ENCODE measurements at places on chromosomes 6 and 20.
A peak's percentile ranks its signal among the peaks of the same experiment; 100 is the strongest.

GRCh38 chr6:160788806-160789205 lies 86.8 kb downstream of the PLG start:
- no peak for DNase-seq

DNA sequence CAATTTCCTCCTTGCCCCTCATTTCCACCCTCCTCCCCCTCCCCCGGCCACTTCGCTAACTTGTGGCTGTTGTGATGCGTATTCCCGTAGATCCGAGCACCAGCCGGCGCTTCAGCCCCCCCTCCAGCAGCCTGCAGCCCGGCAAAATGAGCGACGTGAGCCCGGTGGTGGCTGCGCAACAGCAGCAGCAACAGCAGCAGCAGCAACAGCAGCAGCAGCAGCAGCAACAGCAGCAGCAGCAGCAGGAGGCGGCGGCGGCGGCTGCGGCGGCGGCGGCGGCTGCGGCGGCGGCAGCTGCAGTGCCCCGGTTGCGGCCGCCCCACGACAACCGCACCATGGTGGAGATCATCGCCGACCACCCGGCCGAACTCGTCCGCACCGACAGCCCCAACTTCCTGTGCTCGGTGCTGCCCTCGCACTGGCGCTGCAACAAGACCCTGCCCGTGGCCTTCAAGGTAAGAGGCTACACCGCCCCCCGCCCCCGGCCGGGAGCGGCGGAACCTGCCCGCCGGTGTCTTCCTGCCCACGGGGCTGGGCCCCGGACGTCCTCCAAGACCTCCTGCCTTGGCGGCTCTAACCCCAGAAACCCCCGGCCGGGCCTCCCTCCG lies 44.9 kb upstream of the SUPT3H start:
- no peak for DNase-seq

- no peak for DNase-seq
These were observed 534.7 kb downstream of the PHF3 start for GRCh38 chr6:64170316-64170715.

DNA sequence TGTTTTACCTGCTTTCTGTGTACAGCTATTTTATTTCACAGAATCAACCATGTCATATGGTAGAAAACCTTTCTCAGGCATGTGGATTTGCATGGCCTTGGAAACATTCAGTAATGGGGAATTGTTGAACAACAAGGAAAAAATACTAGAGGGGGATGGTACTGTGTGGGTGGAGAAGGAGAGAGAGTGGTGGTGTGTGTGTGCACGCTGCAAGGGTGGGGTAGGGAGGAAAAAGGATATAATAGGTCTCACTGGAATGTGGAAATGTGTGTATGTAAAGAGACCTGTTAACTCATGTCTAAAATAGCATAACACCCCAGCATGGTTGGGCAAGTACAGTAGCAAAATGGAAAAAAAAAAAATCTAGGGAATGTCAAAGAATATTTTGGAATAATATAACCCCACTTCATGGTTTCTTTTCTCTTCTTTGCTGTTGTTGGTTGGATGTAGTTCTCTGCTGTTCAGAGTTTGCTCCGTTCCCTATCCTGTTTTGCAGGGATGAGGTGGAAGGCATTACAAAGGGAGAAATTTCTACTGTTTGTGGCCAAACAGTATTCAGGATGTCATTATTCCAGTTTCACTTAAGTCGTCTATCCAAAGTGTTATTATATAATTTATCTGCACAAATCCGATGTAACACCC lies 93.9 kb upstream of the CITED2 start:
- DNase-seq: no peak

DNA sequence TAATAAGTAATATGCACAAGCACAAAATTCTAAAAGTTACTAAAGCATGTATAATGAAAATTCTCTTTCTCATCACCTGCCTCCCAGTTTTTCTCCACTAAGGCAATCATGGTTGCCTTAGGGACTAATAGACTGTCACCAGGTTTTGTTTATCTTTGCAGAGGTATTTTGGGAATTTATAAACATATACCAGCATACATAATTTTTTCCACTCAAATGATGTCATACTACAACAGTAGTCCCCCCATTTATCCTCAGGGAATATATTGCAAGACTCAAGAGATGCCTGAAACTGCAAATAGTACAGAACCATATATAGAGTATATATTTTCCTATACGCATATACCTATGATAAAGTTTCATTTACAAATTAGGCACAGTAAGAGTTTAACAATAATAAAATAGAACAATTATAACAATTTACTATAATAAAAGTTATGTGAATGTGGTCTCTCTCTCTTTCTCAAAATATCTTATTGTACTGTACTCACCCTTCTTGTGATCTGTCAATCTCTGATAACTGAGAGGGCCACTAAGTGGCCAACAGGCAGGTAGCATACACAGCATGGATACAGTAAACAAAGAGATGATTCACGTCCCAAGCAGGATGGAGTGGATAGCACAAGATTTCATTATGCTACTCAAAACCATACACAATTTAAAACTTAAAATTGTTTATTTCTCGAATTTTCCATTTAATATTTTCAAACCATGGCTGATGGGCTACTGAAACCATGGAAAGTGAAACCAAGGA lies 19.7 kb downstream of the RBL1 start:
- no peak for DNase-seq

- DNase-seq: no peak
These were observed 129.8 kb downstream of the TMEM242 start for GRCh38 chr6:157193443-157193996.

GRCh38 chr6:133809406-133809805 lies 79.5 kb upstream of the TCF21 start:
- no peak for DNase-seq

DNA sequence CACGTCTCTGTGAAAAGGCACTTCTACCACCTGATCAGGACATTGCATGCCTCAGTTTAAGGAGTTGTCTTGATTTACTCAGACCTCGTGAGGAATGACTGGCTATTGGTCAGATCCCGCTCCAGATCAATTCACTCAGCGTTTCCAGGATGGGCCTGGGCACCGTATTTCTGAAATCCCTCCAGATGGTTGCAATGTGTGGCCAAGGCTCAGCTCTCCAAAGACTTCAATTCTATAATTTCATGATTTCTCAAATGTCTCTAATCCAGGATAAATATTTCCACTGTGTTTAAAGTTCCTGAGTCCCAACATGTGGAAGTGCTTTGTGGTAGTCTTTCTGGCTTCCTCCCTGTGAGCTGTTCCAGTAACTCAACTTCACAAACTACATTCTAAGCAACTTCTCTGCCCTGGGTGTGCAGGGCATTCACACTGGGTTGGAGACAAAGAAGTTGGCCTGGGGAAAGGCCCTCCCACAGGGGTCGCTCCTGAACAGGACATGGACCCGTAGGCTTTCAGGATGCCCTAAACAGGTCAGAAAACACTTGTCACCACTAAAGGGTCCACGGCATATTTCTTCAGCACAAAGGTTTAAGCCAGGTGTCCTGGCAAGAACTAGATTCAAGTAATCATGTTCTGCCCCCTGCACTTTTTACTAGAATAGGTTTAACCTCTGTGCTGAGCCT lies 212.1 kb downstream of the WDR27 start:
- DNase-seq: no peak

GRCh38 chr20:440636-441035 lies 21.7 kb downstream of the TBC1D20 start:
- no peak for DNase-seq

DNA sequence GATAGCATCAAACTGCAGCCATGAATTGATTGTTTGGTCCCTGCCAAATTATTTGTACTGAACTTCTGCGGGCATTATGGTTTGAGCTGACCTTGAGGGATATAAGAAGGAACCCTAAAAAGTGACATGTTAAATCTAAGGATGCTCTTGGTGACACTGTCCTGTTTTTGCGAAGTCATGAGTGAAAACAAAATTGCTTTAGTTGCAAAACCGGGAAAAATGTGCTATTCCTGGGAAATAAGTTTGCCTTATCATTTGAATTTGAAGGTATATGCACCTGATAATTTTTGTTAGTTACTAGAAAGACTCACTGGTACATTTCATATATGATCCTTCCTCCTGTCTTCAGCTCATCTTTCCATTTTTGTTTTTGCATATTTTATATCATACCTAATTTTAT lies 7.8 kb downstream of the KIAA0408 start:
- no peak for DNase-seq

DNA sequence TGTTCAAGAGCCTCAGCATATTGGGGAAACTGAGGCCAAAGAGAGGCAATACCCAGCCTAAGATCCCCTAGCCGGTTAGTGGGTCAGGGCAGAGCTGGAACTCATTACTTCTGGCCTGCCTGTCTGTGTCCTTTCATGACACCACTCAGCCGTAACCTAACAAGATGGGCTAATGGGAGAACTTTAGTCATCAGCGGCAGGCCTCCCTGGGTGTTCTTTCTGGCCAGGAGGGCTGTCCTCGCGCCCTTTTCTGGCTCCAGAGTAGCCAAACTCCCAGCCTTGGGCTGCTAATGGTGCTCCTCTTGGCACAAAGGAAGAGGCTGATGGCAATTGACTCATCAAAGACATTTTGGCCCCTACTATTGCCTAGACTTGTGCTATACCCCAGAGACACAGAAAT lies 76.6 kb downstream of the NCR2 start:
- DNase-seq: no peak

DNA sequence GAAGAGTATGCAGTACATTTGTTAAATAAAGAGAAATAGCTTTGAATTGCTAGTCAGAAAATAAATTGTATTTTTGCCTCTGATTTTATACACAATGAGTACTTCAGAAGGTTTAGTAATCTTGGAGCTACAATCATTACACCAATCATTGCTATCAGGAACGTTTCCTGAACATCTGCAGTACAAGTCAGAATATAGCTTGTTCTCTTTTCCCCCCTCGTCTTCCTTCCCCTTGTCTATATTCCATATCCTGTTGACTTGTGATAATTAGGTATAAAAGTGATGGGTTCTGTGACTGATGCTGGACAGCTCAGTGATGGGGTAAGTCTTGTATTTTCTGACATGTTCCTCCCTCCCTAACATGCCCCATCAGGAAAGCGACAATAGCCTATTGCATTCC lies 94.0 kb downstream of the AHI1 start:
- DNase-seq: no peak

DNA sequence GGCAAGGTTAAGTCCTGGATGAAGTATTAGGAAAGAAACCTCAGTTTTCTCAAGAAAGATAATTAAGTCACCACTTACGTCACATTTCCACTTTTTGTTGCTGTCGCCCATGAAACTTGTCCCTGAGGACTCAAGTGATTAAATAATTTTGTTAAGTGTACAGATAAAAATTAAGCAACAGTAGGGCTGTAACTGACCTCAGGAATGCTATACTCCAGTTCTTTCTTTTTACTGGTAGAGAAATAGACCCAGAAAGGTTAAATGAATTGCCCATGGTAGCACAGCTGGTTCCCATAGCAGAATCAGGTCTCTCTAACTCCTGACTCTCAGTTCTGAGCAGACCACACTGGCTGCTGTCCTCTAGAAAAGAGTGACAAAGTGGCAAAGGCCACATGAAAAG lies 54.5 kb downstream of the CLIC5 start:
- DNase-seq: no peak

GRCh38 chr6:29926413-29927274 lies 15.7 kb upstream of the HLA-A start:
- peak; percentile 77 for DNase-seq

- no peak for DNase-seq
These were observed 101.7 kb upstream of the FOXA2 start for GRCh38 chr20:22686097-22686496.

All from stimulated activated CD8-positive, alpha-beta memory T cell treated with anti-CD3 and anti-CD28 coated beads, Interleukin-15, amount 100 ng/mL, for 4 hours (primary cell).